ENCODE measurements at places on chromosomes 6 and 20. TPM values are rescaled to one million over a fixed set of nuclear protein-coding genes. Genes with fewer than 3 reads are reported as not detected.

Gene ESR1
- total RNA-seq, result not detected

DNA sequence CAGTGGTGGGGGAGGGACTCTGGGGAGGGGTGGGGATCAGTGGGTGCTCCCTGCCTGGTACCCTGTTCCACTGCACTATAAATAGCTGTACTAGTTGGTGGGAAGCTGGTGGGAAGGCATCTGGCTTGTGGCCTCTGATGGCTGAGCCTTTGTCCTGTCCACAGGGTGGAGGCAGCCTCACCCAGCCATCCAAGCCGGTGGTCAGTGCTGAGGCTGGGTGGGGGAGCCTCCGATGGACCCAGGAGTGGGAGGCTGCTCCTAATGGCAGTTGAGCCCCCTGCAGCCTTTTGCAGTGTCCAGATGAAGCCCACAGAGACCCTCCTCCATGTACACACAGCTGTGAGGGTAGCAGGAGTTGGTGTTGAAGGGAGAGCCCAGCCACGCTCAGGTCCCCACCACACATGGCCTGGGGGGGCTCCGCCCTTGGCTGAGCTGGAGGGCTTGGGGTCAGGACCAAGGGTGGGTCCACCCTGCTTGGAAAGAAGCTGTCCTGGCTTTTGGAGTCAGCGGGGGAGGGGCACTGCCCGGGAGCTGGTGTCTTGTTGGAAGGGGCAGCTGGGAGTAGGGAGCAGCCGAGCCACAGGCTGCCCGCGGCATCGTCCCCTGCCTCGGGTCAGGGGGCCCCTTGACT lies 2.5 kb downstream of the PPDPF start:
- H3K36me3 ChIP-seq, result peaks cover 5% of the 10 kb centered on the region
- peaks cover 10% of the 10 kb centered on the region for H3K27me3 ChIP-seq
- H3K4me3 ChIP-seq, result peak overlapping the region; percentile 79
- H3K4me1 ChIP-seq, result peaks cover 23% of the 10 kb centered on the region
- H3K27ac ChIP-seq, result no peak overlapping the region

Gene C20orf202
- 0.18 TPM for total RNA-seq

GRCh38 chr6:33147807-33148666 lies 44.2 kb downstream of the COL11A2 start:
- H3K36me3 ChIP-seq, result no peaks in the 10 kb centered on the region
- H3K4me1 ChIP-seq, result peaks cover 4% of the 10 kb centered on the region
- no peak for DNase-seq
- no peak overlapping the region for H3K27ac ChIP-seq
- H3K27me3 ChIP-seq, result peaks cover 43% of the 10 kb centered on the region
- no peak overlapping the region for H3K4me3 ChIP-seq

- H3K4me1 ChIP-seq, result no peaks in the 10 kb centered on the region
- no peak for DNase-seq
- H3K27me3 ChIP-seq, result no peaks in the 10 kb centered on the region
- no peak overlapping the region for H3K27ac ChIP-seq
- H3K4me3 ChIP-seq, result no peak overlapping the region
- H3K36me3 ChIP-seq, result no peaks in the 10 kb centered on the region
These were observed 84.4 kb downstream of the SERAC1 start for GRCh38 chr6:158083455-158084325.

DNA sequence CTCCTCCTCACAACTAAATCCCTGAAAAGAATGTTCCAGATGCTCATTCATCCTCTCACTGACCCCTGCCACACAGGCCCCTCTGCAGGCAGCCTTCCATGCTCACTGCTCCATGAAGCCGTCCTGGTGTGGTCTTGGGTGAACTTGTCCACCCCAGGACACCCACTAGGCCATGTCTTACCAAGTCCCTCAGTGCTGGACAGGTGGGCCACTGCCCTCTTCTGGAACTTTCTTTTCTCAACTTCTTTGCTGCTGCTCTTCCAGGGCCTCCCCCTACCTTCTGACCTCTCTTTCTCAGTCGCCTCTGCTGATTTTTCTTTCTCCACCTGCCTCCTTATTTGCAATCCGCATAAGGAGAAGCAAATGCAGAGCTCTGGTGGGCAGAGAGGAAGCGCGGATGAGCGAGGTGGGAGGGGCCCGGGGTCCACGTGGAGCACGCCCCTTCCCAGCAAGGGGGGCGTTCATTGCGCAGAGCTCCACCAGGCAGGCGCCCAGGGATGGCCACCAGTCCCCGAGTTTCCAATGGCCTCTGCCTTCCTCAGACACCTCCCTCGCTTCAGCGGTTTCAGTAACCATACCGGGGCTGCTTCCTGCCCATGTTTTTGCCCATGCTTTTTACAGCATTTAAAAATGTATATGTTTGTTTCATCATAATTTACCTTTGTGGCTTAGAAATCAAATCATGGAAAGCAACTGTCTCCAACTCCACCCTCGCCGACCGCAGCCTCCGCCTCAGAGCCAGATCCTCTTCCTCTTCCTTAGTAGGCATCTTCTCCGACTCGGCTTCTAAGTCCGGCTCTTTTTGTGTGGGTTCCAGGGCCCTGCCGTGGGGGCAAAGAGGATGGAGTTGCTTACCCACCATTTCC lies 129.6 kb downstream of the ZDHHC14 start:
- H3K27me3 ChIP-seq, result no peaks in the 10 kb centered on the region
- no peaks in the 10 kb centered on the region for H3K4me1 ChIP-seq
- no peak overlapping the region for H3K4me3 ChIP-seq
- H3K36me3 ChIP-seq, result peaks cover 11% of the 10 kb centered on the region
- DNase-seq, result no peak
- H3K27ac ChIP-seq, result peak overlapping the region; percentile 95

DNA sequence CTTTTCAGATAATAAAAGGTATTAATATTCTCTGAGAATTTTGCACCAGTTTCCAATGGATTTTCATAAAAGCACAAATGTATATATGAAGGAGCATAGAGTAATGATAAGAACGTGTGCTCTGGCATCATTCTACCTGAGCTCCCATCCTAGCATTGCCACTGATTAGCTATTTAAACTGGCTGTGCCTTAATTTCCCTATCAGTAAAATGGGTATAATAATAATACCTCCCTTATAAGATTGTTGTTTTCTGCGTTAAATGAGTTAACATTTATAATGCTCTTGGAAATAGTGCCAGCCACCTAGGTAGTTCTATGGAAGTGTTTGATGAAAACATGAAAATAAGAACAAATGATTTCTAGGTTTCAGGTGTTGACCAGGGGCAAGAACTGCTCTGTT lies 11.2 kb downstream of the ZKSCAN3 start:
- H3K36me3 ChIP-seq, result peaks cover 8% of the 10 kb centered on the region
- peaks cover 4% of the 10 kb centered on the region for H3K4me1 ChIP-seq
- H3K27ac ChIP-seq, result no peak overlapping the region
- no peak overlapping the region for H3K4me3 ChIP-seq

DNA sequence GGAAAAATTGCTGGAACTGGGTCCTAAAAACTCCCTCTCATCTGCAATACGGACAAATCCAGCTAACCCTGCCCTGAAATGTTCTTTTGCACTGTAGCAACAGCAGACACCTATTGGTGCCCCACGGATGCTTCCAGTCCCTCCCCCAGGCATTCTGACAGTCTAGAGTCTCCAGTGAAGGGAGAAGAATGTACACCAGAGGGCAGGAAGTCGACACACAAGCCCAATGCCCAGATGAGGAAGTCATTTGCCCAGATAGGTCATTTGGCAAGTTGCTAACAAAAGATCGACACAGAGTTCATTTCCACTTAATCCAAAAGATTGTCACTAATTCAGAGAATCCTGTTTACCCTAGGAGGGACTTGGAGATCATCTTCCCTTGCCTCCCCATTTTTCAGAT lies 293.0 kb upstream of the PRDM1 start:
- no peak overlapping the region for H3K27ac ChIP-seq
- no peaks in the 10 kb centered on the region for H3K4me1 ChIP-seq
- no peaks in the 10 kb centered on the region for H3K27me3 ChIP-seq
- no peak for DNase-seq
- H3K4me3 ChIP-seq, result no peak overlapping the region

DNA sequence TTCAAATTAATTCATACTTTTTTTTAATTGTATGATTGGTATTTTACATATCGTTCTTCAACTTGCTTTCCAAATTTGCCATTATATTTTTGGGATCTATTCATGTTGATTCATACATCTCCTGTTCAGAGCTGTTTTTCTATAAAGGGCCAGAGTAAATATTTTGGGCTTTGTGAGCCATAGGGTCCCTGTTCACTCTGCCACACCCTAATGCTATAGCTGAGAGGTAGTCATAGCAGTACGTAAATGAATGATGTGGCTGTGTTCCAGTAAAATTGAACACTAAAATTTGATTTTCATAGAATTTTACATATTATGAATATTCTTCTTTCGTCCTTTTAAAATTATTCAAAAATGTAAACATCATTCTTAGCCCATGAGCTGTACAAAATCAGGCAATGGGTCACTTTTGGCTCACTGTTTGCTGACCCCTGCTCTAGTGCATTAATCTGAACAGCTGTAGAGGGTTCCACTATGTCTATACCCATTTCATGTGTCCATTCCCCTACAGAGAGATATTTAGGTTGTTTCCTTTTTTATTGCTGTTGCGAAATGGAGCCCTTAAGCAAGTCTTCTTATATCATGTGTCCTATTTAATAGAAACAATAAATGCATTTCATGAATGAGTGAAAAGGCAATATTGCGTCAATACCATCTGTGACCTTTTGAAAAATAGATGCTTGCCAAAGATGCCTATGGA lies 136.4 kb upstream of the SALL4 start:
- H3K4me3 ChIP-seq, result no peak overlapping the region
- H3K4me1 ChIP-seq, result peaks cover 18% of the 10 kb centered on the region
- no peaks in the 10 kb centered on the region for H3K27me3 ChIP-seq
- H3K36me3 ChIP-seq, result no peaks in the 10 kb centered on the region
- no peak overlapping the region for H3K27ac ChIP-seq
